ENCODE measurements at places on chromosomes 5 and 9.

GRCh38 chr5:52466113-52466512 is 321.6 kb upstream of the ITGA1 start:
- DNase-seq = no peak

DNA sequence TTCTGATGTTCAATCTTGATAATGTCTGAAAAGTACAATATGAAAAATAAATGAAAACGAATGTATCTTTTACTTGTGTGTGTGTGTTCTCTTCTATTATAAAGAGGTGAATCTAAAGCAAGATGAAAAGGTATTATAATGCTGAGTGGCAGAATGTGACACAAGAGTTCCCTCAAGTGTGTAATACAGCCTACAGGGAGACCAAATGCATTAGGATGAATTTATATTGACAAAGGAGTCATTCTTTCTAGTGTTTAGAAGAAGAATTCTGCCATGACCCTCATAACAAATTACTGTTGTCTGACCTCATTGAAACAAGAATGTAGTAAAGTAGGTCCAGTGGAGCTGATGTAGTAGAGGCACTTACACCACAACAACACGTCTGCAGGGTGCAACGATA is 1119.0 kb upstream of the CDH10 start:
- DNase-seq = no peak

- DNase-seq = no peak
These were observed 82.7 kb upstream of the PANK3 start for GRCh38 chr5:168661593-168662485.

- no peak for DNase-seq
These were observed 27.5 kb downstream of the PIP5K1B start for GRCh38 chr9:68732405-68733020.

GRCh38 chr5:126562823-126563222 is 32.2 kb downstream of the ALDH7A1 start:
- DNase-seq = no peak

DNA sequence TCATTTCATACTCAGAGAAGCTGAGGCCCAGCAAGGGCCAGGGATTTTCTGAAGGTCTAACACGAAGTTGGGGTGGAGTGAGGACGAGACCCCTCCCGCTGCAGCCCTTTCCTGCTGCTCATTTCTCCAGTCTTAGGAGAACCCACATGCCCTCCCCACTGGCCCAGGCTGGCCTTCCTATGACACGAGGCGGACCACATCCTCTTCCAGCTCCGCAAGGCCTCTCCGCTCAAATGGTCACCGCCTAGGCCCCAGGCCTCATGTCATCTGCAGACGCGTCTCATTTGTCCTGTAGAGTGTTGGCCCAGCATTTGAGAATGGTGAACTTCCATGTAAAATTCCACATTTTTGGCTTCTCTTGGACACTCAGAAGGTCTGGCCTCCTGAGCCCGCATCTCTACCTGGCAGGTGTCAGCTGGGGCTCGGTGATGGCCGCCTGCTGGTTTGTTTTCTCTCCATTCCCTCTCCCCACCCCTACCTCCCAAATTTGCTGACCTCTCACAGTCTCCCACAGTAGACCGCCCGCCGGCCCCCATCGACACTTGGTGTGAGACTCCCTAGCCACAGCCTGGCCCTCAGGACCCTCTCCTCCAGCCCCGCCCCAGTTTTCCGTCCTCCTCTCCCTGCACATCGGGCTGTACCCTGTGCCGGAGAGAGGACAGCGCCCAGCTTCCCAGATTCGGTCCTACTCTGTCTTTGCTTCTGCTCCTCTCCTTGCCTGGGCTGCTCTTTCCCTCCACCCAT is 51.7 kb downstream of the ERGIC1 start:
- DNase-seq = no peak

GRCh38 chr9:130982636-130983358 is 26.2 kb upstream of the LAMC3 start:
- no peak for DNase-seq

DNA sequence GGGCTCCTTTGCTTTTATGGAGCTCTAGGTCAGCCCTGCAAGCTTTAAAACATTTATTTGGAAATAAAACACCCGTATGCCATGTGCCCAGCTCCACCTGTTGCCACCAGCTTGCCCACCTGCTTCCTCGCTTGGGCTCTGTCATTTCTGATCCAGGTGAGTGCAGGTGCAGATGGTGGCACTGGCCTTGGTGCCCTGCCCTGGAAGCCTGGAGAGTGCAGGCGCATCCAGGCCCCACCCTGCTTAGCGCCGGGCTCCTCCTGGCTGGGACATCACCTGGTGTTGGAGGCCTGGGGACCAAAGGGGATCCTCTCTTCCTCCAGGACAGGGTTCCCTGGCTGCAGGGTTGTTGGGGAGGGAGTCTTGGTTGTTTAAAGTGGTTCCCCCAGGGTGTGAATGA is 35.8 kb downstream of the WNK2 start:
- no peak for DNase-seq
